ENCODE measurements at places on chromosomes 4 and X.

DNA sequence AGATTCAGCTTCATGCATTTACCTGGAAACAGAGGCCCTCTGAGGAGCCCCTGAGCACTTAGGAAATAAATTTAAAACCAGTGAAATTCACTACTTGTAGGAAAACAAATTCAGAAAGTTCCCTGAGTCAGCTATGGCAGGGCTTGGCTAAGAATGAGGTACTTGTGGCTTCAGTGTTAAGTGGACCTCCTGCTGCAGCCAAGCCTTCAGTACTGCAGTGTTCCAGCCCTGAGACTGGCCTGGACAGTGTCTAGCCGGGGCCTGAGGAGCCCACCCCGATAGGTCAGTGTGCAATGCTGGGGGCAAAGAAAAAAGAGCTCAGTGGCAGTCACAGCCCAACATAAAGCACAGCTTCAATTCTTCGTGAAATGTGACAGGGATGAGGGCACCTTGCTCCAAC lies 41.9 kb downstream of the F11 start:
- no peak for DNase-seq

- DNase-seq: no peak
These were observed 160.3 kb upstream of the VEGFC start for GRCh38 chr4:176953021-176953420.

- DNase-seq: no peak
These were observed 728.7 kb upstream of the SLIT2 start for GRCh38 chr4:19522966-19523365.

- no peak for DNase-seq
These were observed 2.9 kb downstream of the HDAC8 start for GRCh38 chrX:72569786-72570185.

DNA sequence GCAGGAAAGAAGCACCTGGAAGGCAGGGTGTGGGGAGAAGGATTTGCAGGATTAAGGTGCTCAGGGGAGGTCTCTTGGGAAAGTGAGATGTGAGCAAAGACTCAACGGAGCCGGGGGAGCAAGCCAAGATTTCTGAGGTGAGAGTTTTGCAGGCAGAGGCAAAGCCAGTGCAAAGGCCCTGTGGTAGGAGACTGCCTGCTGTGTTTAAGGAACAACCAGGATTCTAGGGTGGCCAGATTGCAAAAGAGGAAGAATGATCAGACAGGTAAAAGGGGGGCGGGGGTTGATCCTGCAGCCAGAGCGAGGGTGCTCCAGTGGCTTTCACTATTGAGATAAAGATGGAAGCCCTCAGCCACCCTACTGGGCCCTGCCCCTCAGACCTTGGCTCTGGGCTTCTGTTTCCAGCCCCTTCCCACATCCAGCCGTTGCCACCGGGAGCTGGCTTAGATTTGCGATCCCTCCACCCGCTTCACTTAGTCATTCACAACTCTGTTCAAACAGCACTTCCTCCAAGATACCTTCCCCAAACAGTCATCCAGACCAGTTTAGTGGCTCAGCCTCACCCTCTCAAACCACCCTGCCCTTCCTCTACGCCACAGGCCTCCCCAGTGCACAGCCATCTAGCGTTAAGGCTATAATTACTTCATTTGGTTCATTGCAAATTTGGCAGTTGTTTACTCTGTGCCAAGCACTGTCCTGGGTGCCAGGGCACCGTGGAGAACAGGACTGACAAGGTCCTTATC lies 23.3 kb upstream of the BCOR start:
- no peak for DNase-seq

- DNase-seq: peak; percentile 78
These were observed 45.7 kb downstream of the PRPS1 start for GRCh38 chrX:107673933-107674479.

DNA sequence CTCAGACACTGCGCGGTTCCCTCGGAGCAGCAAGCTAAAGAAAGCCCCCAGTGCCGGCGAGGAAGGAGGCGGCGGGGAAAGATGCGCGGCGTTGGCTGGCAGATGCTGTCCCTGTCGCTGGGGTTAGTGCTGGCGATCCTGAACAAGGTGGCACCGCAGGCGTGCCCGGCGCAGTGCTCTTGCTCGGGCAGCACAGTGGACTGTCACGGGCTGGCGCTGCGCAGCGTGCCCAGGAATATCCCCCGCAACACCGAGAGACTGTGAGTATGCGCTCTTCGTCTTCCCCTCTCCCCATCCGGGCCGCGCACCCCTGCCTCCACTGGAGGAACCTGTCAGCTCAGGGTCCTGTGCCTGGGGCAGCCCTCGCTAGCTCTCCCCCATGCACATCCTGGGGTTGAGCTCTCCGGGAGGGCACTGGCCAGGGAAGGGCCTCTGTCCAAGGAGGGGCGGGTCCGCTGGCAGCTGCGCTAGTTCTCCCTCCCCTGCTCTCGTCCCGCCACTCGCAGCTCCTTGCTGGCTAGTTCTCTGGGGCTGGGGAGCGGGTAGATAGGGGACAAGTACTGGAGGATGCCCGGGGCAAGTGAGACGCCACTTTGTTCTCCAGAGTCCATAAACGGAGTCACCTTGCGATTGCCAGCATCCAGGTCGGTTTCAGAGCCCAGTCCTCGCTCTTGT lies 2.2 kb downstream of the SLIT2 start:
- no peak for DNase-seq

GRCh38 chrX:44775726-44776125 lies 68.1 kb upstream of the DUSP21 start:
- no peak for DNase-seq

- no peak for DNase-seq
These were observed 375.2 kb upstream of the RPS6KA3 start for GRCh38 chrX:20641954-20642353.

DNA sequence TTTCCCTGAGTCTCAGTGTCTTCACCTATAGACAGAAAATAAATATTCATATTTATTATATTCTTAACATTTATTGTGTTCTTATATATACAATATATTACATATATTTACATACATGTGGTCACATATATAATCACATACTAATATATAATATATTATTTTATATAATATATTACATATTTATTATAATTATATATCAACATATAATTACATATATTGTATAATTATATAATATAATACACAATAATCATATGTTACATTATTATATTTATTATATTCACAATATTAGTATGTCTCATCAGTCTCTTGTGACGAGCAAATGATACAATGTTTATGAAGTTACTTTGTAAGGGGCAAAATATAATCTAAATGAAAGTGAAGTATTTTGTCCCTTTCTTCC lies 87.7 kb downstream of the KDR start:
- DNase-seq: no peak

DNA sequence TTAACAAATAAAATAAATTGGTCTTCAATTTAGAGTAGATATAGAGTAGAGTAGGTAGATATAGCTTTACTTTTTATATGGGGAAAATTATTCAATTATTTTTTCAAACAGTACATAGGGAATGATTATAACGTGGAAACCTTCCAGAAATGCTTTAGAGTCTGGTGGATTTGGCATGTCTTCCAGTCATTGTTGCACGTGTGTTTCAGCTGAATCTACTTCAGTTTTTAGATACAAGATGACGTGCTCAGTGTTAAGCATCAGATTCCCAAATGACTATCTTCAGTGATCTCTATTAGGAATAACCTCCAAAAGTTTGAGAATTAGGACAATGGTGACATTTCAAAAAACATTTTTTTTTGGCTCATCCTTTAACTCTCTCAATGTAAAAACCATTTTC lies 616.9 kb downstream of the ANKRD50 start:
- no peak for DNase-seq

DNA sequence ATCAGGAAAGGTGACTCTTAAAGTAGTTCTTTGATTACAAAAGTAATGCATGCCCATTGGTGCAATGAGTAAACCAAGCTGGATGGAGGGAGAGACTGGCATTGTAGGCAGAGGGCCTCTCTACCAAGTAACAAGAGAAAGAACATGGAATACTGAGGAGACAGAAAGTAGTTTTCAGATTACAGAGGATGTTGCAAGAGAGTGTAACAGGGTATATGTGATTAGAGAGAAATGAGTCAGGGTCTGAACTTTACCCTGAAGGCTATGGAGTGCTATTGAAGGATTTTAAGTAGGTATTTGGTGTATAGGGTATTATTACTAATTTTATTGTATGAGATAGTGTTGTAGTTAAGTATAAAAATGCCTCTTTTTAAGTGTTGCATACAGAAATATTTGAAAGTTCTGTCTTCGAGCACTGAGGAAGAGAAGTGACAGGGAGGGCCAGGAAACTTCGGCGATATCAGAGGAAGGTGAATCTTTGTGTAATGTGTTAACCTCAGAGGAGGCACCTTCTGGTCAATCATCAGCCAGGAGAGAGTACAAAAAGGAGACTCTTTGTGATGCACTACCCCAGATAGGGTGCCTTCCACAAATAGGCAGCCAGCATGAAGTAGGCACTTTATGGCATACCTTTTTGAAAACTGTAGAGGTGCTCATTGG lies 8.2 kb downstream of the NKAP start:
- DNase-seq: no peak

Measured in activated CD4-positive, CD25-positive, alpha-beta regulatory T cell treated with anti-CD3 and anti-CD28 coated beads, Interleukin-2, amount 50 U/mL, for 16 hours (primary cell).